Midbrain (tissue), 1 donor: ENCODE measurements at places on chromosomes 7 and 10.

GRCh38 chr7:69631131-69631530 lies 32.9 kb downstream of the AUTS2 start:
- DNase-seq = no peak

DNA sequence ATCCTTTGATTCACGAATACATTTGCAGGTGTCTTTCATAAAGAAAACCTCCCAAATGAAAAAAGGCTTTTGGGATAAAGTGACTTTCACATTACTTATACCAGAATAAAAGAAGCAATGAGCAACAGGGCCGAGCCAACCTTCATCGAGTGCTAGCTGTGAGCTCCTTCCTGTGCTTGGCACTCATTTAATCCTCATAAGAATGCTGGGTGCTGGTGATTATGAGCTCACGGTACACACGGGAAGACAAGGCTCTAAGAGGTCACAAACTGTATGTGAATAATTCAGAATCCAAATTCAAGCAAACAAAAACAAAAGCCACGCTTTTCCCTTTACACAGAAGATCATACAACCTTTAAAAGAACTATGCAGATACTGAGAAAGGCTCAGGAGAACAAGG lies 156.2 kb downstream of the COBL start:
- peak; percentile 26 for DNase-seq

- DNase-seq = no peak
Observed at GRCh38 chr10:87761892-87762291, 56.1 kb downstream of the ATAD1 start.

DNA sequence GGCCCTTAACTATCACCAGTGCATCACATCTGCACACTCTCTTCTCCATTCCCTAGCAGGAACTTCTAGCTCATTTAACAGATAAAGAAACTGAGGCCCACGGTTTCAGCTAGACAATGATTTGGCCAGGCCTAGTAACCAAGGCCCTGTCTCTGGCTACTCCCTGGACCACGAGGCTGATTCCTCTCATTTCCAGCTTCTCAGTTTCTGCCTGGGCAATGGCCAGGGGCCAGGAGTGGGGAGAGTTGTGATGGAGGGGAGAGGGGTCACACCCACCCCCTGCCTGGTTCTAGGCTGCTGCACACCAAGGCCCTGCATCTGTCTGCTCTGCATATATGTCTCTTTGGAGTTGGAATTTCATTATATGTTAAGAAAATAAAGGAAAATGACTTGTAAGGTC lies 13.5 kb downstream of the AQP1 start:
- no peak for DNase-seq

DNA sequence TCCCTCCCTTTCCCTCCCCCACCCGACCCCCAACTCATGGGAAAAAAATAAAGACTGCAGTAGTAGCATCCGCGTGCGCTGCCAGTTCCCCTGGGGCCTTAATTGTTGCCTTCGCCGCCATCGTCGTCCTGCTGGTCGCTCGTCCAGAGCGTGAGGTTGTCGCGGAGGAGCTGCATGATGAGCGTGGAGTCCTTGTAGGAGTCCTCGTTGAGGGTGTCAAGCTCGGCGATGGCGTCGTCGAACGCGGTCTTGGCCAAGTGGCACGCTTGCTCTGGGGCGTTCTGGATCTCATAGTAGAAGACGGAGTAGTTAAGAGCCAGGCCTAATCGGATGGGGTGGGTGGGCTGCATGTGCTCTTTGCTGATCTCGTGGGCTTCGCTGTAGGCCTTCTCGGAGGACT lies 27.0 kb downstream of the HSPB1 start:
- DNase-seq = no peak

- DNase-seq = no peak
Observed at GRCh38 chr7:21746949-21747348, 198.8 kb downstream of the CDCA7L start.

DNA sequence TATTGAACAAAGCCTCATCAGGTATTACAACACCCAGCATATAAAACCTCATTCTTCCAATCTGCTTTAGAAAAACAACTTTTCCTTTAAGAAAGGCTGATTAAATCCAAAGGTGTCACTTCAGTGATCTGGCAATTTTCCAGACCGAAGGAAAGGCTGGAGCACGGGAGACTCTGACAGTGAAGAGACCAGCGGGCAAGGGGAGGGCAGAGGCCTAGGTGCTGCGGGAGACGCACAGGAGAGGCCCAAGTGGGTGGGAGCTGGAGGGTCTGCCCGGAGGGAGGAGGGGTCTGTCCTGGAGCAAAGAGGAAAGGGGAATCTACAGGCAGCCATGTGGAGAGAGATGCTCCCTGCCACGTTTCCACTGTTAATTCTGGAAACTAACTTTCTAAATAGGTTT lies 24.3 kb upstream of the PPP2R2D start:
- DNase-seq = no peak

DNA sequence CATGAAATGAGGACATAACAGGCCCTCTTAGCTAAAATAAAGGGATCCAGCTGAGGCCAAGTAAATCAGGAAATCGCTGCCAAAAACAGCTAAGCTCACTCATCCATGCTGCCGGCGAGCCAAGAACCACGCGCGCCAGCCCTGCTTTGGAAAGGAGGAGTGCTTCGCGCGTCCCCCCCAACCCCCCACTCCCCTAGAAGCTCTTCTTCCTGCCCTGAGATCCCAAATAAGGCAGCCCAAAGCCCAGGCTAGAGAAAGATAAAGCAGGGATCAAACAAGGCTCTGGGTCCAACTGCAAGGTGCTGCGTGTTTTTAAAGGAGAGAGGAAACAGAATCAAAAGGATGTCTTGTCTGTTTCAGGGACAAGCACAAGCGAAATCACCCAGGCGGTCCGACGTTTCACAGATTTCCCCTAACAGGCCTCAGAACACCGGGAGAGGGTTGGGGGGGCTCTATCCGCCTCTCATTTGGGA lies 168.3 kb upstream of the AUTS2 start:
- peak; percentile 54 for DNase-seq
